ENCODE measurements at places on chromosomes 3 and 15.

DNA sequence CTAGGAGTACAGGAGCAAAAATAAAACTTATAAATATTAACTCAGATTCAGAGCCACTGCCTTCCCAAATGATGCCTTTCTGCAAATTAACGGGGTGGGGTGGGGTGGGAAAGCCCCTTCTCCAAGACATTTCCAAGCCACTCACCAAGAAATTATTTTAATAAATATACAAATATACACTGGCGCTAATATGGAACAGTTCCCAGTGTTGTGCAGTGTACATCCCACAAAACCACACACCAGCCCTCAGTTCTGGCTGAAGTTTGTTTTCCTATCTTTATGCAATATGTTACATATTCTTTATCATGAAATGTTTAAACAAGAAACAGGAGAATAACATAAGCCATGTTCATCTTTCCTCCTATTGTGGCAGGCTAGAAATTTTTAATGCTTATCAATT is 53.0 kb upstream of the GYG1 start:
- no peak overlapping the region for H3K4me3 ChIP-seq
- peaks cover 3% of the 10 kb centered on the region for H3K4me1 ChIP-seq
- H3K27ac ChIP-seq, result no peak overlapping the region
- H3K36me3 ChIP-seq, result no peaks in the 10 kb centered on the region
- no peak for DNase-seq

DNA sequence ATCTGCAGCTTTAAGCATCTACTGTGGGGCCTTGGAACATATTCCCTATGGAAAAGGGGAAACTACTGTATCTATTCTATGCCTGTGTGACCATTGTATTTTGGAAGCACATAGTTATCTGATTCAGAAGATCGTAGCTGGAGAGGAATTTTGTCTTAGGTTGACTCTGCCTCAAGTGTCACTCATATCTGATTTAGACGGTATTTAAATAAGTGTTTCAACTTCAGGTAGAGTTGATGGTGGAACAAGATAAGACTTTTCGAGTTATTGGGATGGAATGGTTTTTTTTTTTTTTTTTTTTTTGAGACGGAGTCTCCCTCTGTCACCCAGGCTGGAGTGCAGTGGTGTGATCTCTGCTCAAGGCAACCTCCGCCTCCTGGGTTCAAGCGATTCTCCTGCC is 8.9 kb upstream of the DENND6A start:
- H3K4me3 ChIP-seq, result no peak overlapping the region
- DNase-seq, result no peak
- H3K27me3 ChIP-seq, result no peaks in the 10 kb centered on the region
- no peaks in the 10 kb centered on the region for H3K4me1 ChIP-seq
- H3K36me3 ChIP-seq, result no peaks in the 10 kb centered on the region
- no peak overlapping the region for H3K27ac ChIP-seq

DNA sequence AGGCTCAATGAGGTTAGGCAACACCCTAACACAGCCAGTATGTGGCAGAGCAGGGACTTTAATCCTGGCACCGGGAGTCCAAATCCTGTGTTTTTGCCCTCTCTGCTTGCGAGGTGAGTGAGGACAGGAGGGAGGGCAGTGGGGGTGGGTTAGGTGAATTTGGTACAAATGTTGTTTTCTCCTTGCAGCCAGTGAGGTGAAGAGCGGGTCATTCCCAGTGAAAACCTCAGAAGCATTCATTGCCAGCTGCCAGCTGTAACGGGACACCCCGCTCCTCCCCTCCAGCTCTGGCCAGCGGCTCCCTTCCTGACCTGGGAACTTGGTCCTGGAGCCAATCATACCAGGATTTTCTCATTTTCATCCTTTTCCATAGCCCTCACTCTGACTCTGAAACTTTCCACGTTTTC is 45.7 kb upstream of the RAB6B start:
- no peak overlapping the region for H3K4me3 ChIP-seq
- H3K27me3 ChIP-seq, result no peaks in the 10 kb centered on the region
- no peaks in the 10 kb centered on the region for H3K36me3 ChIP-seq

DNA sequence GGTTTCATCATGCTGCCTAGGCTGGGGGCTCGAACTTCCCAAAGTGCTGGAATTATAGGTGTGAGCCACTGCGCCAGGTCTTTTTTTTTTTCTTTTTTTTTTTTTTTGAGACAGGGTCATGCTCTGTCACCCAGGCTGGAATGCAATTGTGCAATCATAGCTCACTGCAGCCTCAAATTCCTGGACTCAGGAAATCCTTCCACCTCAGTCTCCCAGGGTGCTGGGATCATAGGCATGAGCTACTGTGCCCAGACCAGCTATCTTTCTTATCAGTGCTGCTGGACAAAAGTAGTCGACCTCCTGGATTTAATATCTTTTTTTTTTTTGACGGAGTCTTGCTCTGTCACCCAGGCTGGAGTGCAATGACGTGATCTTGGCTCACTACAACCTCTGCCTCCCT is 60.8 kb downstream of the TFDP2 start:
- H3K4me3 ChIP-seq, result no peak overlapping the region
- no peaks in the 10 kb centered on the region for H3K27me3 ChIP-seq
- no peaks in the 10 kb centered on the region for H3K36me3 ChIP-seq
- H3K4me1 ChIP-seq, result no peaks in the 10 kb centered on the region
- no peak overlapping the region for H3K27ac ChIP-seq

DNA sequence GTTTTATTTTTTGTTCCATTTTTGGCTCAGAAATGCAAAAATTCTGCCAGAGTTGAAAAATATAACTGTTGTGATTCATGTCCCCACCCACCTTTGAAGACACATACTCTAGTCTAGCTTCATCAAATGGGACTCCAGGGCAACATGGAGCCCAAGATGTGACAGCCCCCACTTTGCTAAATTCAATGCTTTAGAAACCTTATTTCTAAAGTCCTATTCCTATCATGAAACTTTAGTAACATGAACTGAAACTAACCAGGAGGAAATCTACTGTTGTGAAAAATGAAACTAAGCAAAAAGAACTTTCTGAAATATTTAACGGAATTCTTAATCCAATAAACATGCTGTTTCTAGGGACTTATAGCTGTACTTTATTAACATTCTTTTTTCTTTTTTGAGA is 20.3 kb downstream of the UBP1 start:
- H3K36me3 ChIP-seq, result peaks cover 23% of the 10 kb centered on the region
- no peak overlapping the region for H3K27ac ChIP-seq
- no peaks in the 10 kb centered on the region for H3K27me3 ChIP-seq
- no peak for DNase-seq
- H3K4me1 ChIP-seq, result no peaks in the 10 kb centered on the region
- H3K4me3 ChIP-seq, result no peak overlapping the region

- peaks cover 38% of the 10 kb centered on the region for H3K36me3 ChIP-seq
- peaks cover 4% of the 10 kb centered on the region for H3K4me1 ChIP-seq
- H3K4me3 ChIP-seq, result no peak overlapping the region
- DNase-seq, result peak; percentile 14
These were observed 4.2 kb downstream of the ZSCAN2 start for GRCh38 chr15:84604826-84605553.

DNA sequence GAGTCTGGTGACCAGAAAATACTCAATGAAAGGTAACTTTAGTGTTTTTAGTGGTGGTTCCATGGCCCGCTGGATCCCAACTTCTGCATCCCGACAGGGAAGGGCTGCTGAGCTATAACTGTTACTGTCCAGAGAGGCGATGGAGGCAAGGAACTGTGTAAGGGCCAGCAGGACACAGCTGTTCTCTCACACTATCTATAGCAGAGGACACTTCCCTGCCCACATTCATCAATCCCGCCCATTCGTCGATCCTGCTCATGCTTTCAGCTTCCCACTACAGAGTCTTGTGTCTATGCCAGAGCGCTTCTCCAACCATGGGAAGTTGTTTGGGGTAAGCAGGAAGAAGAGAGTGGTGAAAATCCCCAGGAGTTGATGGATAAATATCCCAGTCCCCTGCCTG is 8.4 kb downstream of the COLQ start:
- peaks cover 2% of the 10 kb centered on the region for H3K27me3 ChIP-seq
- no peak overlapping the region for H3K27ac ChIP-seq
- H3K4me1 ChIP-seq, result no peaks in the 10 kb centered on the region

GRCh38 chr15:63974021-63974420 is 72.3 kb downstream of the DAPK2 start:
- no peak overlapping the region for H3K4me3 ChIP-seq
- H3K36me3 ChIP-seq, result no peaks in the 10 kb centered on the region
- H3K4me1 ChIP-seq, result peaks cover 14% of the 10 kb centered on the region
- peaks cover 2% of the 10 kb centered on the region for H3K27me3 ChIP-seq
- no peak for DNase-seq

- no peak for DNase-seq
- no peaks in the 10 kb centered on the region for H3K4me1 ChIP-seq
- no peak overlapping the region for H3K27ac ChIP-seq
- no peak overlapping the region for H3K4me3 ChIP-seq
These were observed 308.6 kb downstream of the MECOM start for GRCh38 chr3:169354774-169355501.

DNA sequence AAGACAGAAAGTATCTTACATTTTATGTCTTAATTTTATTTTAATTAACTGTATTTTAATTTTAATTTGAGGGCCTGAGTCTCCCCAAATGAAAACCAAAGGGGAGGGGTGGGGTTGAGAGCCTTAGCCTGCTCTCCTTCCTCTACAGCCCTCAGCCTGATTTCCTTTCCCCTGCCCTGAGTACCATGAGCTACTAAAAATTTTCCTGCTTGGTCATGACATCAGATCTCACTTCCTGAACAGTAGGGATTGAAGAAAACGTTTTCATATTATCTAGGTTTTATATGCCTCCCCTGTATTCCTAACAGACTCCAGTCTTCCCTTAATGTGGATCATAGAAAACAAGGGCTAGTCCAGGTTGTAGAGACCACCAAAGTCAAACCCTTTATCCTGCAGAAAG is 133.9 kb downstream of the MYLK start:
- H3K4me3 ChIP-seq, result no peak overlapping the region
- peaks cover 35% of the 10 kb centered on the region for H3K4me1 ChIP-seq
- H3K27ac ChIP-seq, result peak overlapping the region; percentile 97
- no peaks in the 10 kb centered on the region for H3K27me3 ChIP-seq
- DNase-seq, result no peak

- peaks cover 36% of the 10 kb centered on the region for H3K36me3 ChIP-seq
- no peak overlapping the region for H3K27ac ChIP-seq
- no peaks in the 10 kb centered on the region for H3K27me3 ChIP-seq
- peaks cover 27% of the 10 kb centered on the region for H3K4me1 ChIP-seq
These were observed 5.2 kb downstream of the HEG1 start for GRCh38 chr3:125050488-125051090.

- DNase-seq, result no peak
- no peak overlapping the region for H3K27ac ChIP-seq
- H3K4me3 ChIP-seq, result no peak overlapping the region
- no peaks in the 10 kb centered on the region for H3K4me1 ChIP-seq
These were observed 69.5 kb upstream of the ETV5 start for GRCh38 chr3:186178412-186178811.

DNA sequence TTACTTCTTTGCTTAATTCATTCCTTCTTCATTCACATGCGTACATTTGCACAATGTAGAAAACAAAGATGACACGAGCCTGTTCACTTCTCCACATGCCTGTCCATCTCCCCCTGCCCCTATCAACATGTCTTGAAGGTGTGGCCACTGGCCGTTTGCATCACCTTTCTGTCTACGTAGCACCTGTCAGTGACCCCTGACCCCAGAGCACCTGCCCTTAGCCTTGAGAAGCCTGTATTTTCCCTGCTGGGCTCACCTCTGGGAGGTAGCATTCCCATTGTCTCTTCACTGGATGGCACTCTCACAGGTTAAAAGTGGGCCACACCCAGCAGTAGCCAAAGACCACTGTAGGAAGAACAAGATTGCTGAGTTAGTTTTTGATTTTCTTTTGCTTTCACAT is 234.1 kb downstream of the THSD4 start:
- H3K4me1 ChIP-seq, result peaks cover 6% of the 10 kb centered on the region
- H3K27ac ChIP-seq, result no peak overlapping the region
- peaks cover 21% of the 10 kb centered on the region for H3K36me3 ChIP-seq
- no peaks in the 10 kb centered on the region for H3K27me3 ChIP-seq
- no peak for DNase-seq

DNA sequence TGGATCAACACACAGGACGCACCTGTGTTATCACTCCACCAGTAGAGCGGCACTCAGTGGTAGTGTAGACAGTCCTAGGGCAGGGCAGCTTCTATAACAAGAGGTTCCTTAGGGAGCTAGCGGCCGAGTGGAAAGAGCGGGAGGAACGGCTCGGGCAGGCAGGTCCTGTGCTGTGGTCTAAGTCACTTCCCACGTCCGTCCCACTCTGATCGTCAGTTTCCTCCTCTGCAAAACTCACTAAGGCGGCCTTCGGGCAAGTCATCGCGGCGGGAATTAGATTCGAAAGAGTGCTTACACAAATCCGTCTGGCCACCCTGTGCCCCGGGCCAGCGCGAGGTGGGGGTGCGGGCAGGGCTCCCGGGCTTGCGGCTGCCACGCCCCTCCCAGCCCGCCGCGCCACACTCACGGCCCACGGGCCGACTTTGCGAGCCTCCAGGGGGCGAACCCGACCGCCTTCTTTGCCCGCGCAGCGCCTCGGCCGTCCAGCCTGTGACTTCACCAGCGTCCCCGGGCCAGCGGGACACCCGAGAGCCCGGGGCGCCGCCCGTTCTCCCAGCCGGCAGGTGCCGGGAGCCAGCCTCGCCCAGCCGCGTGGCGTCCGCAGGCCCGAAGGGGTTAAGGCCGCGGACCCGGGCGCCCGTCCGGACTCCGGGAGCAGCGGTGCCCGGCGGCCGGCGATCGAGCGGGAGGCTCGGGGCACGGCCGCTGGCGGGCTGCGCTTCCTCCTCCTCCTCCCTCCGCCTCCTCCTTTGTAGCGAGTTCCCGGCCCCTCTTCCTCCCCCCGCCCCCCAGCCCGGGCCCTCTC is 416 bp upstream of the CORO2B start:
- no peaks in the 10 kb centered on the region for H3K36me3 ChIP-seq
- peak overlapping the region; percentile 8 for H3K27ac ChIP-seq
- peak; percentile 71 for DNase-seq
- peaks cover 2% of the 10 kb centered on the region for H3K27me3 ChIP-seq

DNA sequence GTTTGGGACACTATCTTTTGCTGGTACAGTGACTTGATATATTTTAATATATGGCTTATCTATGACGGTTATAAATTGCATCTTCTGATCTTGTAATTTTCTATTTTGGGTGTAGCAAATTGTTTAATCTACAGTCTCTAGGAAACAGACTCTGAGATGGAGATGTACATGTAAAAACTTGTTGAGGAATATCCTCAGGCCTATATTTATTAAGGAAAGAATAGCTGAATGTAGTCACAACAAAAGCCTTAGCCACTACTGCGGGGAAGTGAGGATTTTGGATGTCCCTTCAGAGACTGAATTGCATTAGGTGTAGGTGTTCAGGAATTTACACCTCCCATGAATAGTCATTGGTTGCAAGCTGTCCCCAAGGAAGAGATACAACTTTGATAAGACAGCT is 13.8 kb upstream of the OR5K3 start:
- no peak overlapping the region for H3K4me3 ChIP-seq
- no peak for DNase-seq
- H3K27ac ChIP-seq, result no peak overlapping the region

DNA sequence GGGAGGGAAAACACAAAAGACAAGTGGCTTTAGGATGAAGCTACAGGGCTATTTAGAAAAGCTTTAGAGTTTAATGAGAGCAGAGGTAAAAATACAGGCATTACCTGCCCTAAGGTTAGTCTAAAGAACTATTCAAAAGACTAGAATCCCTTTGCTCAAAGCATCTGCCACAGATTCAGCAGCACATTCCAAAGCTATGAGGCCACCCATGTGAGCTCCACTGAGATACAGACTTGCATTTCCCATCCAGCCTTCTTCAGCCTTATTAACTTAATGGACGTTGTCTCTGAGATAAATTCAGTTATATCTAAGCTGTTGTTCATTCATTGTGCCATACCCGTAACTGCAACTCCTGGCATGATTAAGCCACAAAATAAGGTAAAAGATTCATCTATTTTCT is 25.4 kb downstream of the CXCR6 start:
- DNase-seq, result peak; percentile 77
- no peaks in the 10 kb centered on the region for H3K27me3 ChIP-seq
- no peak overlapping the region for H3K4me3 ChIP-seq
- H3K27ac ChIP-seq, result no peak overlapping the region
- H3K36me3 ChIP-seq, result peaks cover 51% of the 10 kb centered on the region

GRCh38 chr3:85670634-85671205 is 711.9 kb downstream of the CADM2 start:
- H3K4me3 ChIP-seq, result no peak overlapping the region
- H3K27ac ChIP-seq, result no peak overlapping the region
- DNase-seq, result no peak

Measured in IMR-90 (cell line).